Stimulated activated CD8-positive, alpha-beta memory T cell treated with anti-CD3 and anti-CD28 coated beads, Interleukin-7, amount 100 ng/mL, for 4 hours (primary cell): ENCODE measurements at places on chromosomes 7 and 10.

DNA sequence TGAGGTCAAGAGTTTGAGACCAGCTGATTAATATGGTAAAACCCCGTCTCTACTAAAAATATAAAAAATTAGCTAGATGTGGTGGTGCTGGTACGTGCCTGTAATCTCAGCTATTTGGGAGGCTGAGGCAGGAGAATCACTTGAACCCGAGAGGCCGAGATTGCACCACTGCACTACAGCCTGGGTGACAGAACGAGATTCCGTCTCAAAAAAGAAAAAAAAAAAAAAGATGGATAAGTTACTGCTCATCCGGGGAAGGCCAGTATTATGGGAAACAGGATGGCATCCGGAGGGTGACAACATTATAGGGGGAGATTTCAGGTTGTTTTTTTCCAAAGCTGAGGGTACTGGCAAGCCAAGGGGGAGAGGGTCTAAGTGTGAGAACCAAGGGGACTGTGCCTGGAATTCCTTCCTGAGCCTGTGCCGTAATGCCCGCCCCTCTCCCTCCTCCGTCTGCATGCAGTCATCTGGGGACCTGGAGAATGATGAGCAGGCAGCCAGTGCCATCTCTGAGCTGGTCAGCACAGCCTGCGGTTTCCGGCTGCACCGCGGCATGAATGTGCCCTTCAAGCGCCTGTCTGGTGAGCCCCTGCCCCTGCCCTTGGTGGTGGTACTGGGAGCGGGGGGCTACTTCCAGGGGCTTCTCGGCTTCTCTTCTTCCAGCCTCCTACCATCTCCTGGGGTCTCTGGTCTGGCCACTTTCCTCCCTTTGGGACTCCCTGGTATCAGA lies 4.4 kb downstream of the LAMTOR4 start:
- no peak for DNase-seq

DNA sequence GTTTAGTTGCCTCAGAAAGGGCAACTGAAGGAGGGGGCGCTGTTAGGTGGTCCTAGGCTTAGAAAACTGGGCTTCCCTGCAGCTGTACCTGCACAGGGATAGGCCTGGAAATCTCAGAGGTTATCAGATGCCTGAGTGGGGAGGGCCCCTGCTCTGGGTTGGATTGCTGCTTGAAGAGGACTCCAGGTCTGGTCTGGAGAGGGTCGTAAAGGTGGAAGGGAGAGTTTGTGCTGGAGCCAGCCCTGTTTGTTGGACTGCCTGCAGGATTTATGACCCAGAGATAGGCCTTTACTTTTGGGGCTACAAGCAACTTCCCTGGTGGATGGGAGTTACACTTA lies 765.9 kb downstream of the GRID1 start:
- DNase-seq, result no peak

DNA sequence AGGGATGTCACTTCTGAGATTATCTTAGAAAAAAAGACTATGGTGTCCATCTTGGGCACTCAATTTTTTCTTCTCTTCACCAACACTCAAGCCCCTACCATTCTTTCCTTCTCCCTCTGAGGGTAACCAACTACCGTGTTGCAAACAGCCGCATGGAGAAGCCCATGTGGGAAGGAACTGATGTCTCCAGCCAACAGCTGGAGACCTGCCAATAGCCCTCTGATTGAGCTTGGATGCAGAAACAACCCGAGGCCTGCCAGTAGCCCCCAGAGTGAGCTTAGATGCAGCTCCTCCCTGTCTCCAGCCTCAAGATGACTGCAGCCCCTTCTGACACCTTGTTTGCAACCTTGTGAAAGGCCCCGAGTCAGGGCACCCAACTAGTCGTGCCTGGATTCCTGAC lies 36.4 kb upstream of the CHCHD3 start:
- no peak for DNase-seq

DNA sequence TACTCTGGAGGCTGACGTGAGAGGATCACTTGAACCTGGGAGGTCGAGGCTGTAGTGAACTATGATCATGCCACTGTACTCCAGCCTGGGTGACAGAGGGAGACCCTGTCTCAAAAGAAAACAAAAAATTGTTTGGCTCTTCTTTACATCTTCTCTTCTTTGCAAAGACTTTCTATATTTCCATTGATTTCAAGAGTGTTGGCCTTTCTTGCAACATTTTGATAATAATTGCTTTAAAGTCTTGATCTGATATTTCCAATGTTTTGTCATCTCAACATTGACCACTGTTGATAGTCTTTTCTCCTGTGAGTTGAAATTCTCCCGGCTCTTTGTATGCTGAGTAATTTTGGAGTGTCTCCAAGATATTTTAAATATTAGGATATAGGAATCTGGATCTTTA lies 17.8 kb upstream of the CLDN4 start:
- no peak for DNase-seq

GRCh38 chr7:116138202-116138801 lies 72.0 kb upstream of the TES start:
- no peak for DNase-seq

- no peak for DNase-seq
Measured at GRCh38 chr7:122352454-122352853, 47.9 kb upstream of the FEZF1 start.

DNA sequence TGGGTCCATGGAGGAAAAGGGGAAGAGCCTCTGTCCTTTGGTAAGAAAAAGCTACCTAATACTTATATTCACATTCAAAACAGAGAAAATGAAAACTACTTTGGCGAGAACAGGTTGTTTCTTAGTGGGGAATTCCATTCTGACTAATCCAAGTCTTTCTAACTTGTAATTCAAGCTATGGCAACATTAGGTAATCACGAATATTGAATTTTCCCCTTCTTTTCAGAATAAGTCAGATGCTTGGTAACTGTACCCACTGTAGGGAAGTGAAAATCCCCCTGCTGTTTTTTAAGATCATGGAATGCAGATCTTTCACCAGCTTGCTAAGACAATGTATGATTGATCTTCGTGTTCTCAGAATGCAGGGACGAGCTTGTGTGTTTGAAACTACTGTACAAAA lies 384.4 kb downstream of the TCERG1L start:
- no peak for DNase-seq

GRCh38 chr7:47415318-47416212 lies 166.3 kb downstream of the TNS3 start:
- DNase-seq, result no peak

DNA sequence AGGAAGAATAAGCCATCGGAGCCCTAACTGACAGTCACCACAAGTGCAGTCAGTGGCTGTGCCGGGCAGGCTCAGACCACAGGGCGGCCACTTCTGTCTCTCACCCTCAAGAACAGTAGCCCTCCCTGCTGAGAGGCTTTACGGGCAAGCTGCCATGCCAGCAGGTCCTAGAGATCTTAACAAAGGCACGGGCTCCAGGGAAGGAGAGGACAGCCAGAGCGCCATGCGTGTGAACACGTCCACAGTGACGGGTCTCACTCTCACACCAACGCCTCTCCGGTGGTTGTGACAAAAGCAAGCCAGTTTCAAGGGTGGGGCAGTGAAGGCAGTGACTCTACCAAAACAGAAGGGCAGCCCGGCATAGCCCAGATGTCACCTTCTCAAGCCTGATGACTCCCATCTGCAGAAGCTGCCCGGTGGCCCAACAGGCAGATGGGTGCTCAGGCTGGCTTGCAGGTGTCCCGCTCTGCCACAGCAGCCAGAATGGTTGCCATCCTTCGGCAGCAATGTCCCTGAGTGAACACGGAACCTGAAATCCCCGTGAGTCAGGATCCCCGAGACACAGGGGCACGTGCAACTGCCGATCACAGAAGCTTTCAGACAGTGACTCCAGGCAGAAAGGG lies 102.0 kb downstream of the FAM53B start:
- no peak for DNase-seq

- no peak for DNase-seq
Measured at GRCh38 chr7:91289633-91290254, 25.5 kb downstream of the FZD1 start.

DNA sequence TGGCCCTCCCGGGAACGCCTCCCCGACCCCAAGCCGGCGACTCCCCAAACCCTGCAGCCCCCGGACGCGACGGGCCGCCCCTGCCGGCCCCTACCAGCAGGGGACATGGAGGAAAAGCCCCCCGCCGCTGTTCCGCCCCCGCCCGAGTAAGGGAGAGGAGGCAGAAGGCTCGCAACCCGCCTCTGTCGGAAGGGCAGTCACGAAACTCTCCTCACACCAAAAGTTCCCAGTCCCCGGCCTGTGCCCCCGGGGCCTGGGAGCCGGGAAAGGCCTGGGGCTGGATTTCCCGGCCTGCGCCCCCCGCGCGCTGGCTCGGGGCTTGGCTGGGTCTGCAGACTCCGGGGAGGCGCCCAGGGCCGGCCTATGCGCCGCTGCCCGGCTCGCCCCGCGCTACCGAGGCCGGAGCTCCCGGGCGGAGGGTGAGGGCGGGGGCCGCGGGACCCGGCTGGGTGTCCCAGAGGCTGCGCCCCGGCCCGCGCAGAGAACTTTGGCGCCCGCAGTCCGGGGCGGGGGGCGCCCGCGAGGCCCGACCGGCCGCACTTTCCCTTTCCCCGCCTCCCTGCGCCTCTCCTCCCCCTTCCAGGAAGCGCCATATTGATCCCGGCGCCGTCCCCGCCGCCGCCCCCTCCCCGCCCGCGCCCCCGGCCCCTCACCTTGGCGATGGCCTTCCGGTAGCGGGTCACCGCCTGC lies 728 bp downstream of the PARD3 start:
- no peak for DNase-seq

DNA sequence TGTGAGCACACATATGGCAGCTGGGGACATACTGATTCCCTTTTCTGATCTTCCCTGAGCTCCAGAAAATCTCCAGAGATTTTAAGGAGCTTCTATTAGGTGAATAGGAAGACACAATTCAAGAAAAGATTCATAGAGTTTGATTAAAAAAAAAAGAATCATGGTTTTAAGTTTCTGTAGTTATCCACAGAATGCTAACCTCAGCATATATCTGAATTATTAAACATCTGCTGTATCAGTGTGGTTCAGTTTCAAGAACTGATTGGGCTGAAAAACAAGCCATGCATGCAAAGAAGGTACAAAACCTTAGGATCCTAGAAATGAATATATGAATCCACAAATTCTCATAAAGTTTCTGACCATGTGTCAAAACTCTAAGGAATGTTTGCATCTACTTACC lies 94.1 kb upstream of the ZNF438 start:
- DNase-seq, result no peak
